ENCODE measurements at places on chromosomes 12 and 14.

DNA sequence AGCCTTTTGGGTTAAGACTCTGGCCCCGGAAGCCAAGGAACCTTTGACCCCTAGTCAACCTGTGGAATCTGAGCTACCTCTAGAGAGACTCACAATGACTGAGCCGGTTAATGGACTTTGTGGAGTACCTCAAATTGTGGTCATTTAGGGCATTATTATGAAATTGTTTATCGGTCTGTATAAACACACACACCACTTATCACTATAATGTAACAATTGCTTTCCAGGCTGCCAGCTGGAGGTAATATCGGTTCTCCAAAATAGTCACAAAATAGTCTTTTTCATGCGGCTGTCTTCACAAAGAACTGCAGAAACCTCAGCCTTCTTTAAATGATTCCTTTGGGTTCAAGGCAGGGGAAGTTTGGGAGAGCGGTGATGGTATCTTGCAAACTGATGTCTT lies 144.2 kb downstream of the DACT1 start:
- DNase-seq = no peak

DNA sequence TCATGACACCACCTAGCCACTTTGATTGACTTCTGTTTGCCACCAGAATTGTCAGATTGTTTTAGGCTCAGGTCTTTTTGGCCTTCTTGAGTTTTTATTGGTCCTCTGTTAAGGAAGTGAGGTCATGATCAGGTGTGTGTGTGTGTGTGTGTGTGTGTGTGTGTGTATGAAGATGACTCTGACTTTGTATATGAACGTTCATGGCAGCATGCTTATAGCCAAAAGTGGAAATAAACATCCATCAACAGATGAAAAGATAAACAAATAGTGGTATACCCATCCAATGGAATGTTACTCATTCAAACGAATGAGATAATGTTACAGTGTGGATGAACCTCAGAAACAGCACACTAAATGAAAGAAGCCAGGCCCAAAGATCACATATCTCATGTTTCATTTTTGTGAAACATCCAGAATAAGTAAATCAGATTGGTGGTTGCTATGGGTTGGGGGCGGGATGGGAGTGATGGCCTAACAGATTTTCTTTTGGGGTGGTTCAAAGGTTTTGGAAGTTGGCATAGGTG lies 258.6 kb downstream of the KTN1 start:
- DNase-seq = no peak

- DNase-seq = no peak
These were observed 40.5 kb downstream of the DUSP6 start for GRCh38 chr12:89311703-89312293.

GRCh38 chr14:59570122-59570521 lies 6.5 kb downstream of the CCDC175 start:
- no peak for DNase-seq

- DNase-seq = no peak
These were observed 200.2 kb downstream of the TTC8 start for GRCh38 chr14:89024691-89025090.

DNA sequence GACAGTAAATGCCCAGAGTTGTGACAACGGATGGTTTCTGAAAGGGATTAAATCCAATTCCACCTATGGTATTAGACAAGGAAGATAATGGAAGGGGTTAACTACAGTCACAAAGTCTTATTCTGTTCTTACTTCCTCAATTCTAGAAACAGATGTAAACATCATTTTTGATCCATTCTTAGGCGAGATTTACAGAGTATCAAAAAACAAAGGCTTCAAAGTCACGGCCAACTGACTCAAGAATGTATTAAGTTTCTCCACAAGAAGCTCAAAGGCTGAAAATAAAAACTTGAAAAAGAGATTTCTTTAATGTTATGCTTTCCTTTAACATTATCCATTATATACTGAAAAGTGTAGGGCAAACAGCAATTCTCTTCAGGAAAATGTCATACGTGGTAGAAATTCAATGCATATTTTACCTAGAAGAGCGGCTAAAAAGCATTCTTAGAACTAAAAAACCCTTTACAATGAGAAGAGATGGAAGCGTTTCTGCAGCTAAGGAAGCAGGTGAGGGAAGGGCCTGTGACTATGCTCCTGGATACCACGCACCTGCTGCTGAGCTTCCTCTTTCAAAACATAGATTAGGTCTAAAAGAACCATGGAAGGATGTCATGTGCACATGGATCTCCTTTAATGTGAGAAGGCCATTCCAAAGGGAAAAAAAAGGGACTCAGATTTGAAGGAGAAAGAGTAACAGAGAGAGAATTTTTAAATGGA lies 185.8 kb downstream of the STXBP6 start:
- DNase-seq = no peak

All from CD4-positive, CD25-positive, alpha-beta regulatory T cell (primary cell).